Frontal cortex (tissue), 4 donors: ENCODE measurements at places on chromosomes 6 and 20.
A peak's percentile ranks its signal among the peaks of the same experiment; 100 is the strongest.

DNA sequence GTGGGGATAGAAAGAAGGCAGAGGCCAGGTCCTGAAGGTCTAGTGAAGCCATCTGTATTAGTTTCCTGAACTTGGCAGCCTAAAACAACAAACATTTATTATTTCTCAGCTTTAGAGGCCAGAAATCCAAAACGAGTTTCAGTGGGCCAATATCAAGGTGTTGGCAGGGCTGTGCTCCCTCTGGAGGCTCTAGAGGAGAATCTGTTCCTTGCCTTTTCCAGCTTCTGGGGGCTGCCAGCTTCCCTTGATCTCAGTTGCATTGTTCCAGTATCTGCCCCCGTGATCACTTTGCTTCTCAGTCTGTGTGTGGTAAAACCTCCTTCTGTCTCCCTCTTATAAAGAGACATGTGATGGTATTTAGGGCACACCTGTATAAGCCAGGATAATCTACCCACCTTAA, 82.4 kb downstream of the MAFB start:
- DNase-seq, result no peak

DNA sequence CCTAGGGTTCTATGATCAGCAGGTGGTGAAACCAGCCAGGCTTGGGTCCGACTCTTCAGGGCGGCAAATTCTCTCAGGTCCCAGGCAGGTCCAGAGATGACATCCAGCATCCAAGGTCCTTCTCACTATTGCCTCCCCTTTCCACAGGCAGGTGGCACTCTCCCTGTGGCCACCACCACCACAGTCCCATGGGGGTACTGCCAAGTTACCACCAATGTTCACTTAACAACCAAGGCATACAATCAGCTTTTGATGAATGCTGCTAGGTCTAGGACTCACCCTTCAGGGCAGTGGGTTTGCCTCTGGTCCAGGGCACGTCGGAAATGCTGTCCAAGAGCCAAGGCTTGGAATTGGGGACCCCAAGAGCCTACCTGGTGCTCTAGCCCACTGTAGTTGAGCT, 40.4 kb upstream of the UTRN start:
- DNase-seq, result no peak

- DNase-seq, result no peak
Measured at GRCh38 chr6:52359403-52359802, 2.5 kb upstream of the PAQR8 start.

- DNase-seq, result no peak
Measured at GRCh38 chr20:24937579-24937978, 11.5 kb upstream of the CST7 start.

DNA sequence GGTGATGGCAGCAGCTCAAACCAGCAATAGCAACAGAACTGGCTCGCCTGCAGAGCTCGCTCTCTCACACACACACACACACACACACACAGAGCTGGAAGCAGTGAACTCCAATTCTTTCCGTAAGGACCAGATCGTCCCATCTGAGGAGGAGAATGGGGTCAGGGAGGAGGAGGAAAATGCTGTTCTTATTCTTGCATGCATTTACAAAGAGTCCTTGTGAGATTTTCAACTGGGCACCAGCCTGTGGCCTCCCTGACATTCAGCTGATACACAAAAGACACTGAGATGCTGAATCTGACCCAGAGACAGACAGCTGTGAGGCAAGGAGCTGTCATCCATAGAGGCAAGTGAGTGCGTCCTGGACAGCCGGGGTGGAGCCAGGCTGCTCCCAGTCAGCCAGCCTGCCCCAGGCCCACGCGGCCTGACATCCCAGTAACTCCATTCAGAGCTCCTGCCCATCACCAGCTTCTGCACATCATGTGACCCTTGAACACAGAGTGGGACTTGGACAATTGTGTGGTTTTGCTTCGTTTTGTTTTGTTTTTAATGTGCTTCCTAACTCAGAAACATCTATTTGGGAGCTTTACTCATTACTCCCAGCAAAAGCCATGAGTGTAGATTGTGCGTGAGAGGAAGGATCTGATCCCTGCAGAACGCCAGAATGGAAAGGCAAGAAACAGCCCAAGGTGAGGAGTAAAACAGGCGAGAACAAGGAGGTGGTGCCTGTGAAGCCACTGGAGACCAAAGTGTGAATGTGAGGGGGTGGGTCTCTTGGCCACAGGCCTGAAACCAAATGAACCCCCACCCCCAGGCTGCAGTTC, 2.1 kb downstream of the SERPINB9 start:
- peak; percentile 62 for DNase-seq

DNA sequence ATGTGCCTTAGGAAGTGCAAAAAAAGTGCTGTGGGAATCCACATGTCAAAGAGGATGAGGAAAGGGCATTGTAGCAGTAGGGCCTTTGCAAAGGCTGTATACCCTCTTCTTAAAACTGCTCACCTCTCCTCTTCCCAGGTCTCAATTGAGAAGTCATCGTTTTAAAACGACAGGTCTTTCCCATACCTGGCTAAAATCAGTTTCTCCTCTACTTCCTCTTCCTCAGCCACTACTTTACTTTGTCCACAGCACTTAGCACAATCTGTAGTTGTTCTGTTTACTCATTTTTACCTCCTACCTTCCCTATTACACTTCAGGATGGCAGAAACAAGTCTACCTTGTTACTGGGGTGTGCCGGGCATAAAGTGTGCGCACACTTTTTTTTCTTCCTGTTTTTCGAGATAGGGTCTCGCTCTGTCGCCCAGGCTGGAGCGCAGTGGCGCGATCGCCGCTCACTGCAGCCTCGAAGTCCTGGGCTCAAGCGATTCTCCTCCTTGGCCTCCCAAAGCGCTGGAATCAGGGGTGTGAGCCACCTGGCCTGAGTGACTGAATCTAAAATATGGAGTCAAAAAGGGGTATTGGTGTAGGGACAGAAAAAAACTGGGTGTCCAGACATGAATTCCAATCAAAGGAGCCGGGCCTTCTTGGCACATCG, 9.8 kb upstream of the ELOVL5 start:
- no peak for DNase-seq

DNA sequence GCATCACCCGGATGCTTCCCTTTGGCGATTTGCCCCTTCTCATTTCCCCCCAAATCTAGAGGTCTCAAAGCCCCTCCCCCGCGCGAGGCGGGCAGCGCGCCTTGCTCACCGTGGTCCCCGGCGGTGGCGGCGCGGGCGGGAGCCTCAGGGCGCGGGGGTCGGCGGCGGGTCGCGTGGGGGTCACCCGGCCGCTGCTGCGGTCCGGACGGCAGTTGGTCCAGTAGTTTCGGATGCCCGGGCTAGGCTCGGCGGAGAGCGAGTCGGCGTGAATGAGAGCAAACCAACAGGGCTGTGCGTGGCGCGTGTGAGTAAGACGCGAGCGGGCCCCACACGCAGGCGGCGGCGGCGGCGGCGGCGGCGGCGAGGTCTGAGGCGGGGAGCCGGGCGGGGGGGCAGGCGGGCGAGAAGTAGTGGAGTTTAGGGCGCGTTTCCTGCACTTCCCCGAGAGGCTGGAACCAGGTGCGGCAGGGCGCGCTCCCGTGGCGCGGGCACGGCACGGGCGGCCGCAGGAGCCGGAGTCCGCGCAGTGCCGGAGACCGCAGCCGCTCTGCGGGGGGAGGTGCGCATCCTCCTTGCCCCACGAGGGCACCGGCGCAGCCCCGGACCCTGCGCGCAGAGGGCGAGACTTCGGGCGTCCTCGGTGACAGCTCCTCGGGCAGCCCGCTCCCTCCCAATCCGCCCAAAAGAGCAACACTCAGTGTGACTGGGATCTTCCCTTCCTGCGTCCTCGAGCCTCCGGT, 567 bp downstream of the HS3ST5 start:
- peak; percentile 29 for DNase-seq

DNA sequence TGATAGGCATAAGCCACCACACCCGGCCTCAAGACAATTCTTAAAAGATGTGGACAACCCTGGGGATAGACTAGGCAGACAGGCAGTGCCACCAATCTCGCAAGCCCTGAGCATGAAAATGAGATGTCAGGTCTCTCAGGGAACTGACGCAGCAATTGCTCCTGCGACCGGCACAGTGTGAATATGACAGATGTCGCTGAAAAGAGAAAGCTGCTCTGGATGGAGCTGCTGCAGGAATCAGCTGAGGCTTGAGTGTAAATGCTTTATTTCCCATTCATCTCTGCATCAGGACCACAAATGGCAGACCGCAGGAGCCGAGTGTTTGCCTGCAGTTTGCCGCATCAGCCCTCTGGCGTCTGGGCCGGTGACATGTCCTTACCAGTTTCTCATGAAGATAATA, 68.4 kb downstream of the TFAP2C start:
- DNase-seq, result no peak

- no peak for DNase-seq
Measured at GRCh38 chr6:149484733-149485700, at the start of gene ZC3H12D. ZC3H12D (minus strand) TSS chr6:149485014; CDS start chr6:149474543, 10,471 bp downstream.

DNA sequence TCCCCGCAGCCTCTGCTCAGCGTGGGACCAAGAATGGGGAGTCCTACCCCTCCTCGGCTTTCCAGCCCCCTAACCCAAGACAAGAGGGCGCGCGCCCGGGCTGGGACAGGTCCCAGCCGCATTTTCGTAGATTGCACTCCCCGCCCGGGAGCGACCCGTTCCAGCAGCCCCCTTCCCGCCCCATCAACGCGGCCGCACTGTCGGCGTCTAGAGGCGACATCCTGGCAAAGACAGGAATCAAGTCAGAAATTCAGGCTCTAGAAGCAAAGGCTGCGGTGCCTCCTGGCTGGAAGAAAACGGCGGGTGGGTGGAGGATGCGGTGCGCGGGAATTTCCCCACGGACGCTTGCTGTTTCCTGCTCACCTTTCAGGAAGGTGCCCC, 957 bp downstream of the PROKR2 start:
- no peak for DNase-seq
